Peyer's patch (tissue), 4 donors: ENCODE measurements at places on chromosomes 4 and X. TPM values are rescaled to one million over a fixed set of nuclear protein-coding genes. Genes with fewer than 3 reads are reported as not detected.

- no peak for DNase-seq
Measured at GRCh38 chr4:111499291-111499690, 646.0 kb upstream of the FAM241A start.

GRCh38 chrX:63932006-63932405 is 147.0 kb upstream of the ARHGEF9 start:
- DNase-seq, result no peak

DNA sequence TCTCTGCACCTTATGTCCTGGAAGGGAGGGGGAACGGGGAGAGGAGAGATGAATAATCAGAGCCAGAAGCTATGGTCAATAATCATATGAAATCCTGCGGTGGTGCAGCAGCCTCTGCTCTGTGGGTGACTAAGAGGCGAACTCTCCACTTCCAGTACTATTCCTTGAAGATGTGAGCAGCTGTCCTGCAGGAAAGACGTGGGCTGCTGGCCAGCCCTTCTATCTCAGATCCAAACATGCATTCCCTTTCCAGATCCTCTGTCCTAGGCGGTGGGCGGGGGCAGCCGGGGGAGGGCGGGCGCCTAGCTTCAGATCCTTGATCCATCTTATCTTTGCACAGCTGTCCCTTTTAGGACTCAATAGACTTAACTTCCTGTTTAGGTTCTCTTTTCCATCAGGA is 34.5 kb downstream of the SPINK2 start:
- no peak for DNase-seq

GRCh38 chrX:113929004-113929403 is 654.9 kb upstream of the HTR2C start:
- DNase-seq, result no peak

Gene ZNF157
- total RNA-seq, result not detected
